CD4-positive, alpha-beta T cell treated with Interleukin-15 for 4 hours (primary cell): ENCODE measurements at places on chromosomes 1 and 21.

DNA sequence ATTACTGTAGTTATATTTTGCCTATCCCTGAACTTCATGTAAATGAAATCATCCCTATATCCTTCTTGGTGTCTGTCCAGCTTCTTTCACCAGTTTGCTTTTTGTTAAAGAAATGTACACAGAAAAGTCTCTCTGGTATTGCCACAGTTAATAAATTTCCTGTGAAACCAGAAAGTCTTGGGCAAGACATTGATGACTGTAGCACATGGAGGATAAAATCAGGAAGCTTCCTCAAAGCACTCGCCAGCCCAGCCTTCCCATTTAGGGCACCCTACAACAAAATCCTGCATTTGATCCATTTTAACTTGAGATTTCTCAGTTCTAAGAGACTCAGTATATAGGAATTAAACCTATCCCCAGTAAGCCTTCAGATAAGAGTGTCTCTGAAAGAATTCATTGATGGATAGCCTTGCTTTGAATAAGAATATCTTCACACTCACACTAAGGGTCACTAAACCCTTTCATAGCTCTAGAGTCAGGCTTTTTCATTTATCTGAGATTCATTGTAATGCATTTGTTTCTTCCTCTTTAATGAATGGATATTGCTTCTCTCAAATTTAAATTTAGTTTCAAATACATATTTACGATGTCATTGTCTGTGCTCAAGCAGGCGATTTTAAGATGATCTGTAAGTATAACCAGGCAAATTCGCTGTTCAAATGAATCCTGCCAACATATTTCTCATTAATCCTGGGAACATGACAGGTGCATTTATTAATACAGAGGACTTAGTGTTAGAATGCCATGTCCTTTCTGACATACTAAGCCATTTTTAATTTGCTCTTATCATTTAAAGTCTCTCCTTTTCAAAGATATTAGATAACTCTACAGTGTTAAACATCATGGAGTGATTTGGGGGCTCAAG, 153.1 kb downstream of the GRIK1 start:
- DNase-seq, result no peak

- no peak for DNase-seq
Observed at GRCh38 chr1:203274603-203275381, 30.5 kb upstream of the BTG2 start.

GRCh38 chr1:202954057-202954745, 3.9 kb downstream of the ADIPOR1 start:
- no peak for DNase-seq

GRCh38 chr21:17768840-17769446, 50.2 kb downstream of the C21orf91 start:
- no peak for DNase-seq

GRCh38 chr1:194062526-194062925, 876.1 kb upstream of the B3GALT2 start:
- no peak for DNase-seq

DNA sequence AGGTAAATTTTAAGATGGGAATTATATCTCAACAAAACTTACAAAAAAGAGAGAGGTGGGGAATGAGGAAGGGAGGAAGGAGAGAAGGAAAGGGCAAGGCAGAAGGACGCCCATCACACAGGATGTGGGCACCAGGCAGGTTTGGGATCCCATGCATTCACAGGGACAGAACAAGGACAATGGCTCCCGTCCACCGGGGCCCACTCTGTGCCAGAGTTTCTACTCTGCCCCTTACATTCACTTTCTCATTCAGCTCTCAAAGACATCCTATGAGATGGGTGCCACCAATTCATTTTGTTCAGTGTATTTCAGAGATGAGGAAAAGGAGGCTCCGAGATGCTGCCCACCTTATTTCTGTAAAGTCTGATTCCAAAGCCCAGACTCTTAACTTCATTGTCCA, 7.4 kb downstream of the CLEC20A start:
- DNase-seq, result no peak

DNA sequence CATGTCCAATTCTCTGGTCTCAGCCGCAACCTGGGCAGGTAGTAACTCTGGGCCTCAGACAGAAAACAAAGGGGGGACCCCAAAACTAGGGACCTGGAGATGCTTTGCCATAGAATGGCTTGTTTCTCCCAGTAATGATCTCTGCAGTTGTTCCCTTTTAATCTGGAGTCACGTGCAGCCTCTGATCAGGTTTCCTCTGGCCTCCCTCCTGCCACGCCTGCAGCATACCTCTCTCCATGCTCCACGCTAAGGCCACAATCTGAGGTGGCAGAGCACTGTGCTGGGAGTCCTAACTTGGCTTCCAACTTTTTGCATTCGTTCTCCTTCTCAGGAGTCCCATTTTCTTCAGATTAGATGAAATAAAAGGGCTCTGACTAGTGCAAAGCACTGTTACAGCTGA, 1.9 kb downstream of the PABPC4 start:
- no peak for DNase-seq

- no peak for DNase-seq
Observed at GRCh38 chr1:221683681-221684080, 58.2 kb downstream of the DUSP10 start.

DNA sequence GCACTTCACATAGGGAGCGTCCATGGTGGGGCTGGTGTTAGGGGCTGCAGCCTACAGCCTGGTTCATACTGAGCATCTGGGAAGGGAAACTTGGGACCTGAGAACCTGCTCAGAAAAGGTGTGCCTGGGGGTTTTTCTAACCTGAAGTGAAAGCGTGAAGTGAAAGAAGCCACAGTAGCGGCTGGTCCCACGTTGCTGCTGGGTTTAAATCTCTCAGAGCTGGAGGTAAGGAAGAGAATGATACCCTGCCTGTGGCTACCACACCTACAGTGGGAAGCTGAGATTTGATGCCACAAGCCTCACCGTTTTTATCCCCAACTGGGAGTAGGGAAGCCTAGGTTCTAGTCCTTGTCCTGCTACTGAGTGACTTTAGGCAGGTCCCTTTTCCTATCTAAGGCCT, 21.0 kb upstream of the FUCA1 start:
- DNase-seq, result no peak

- DNase-seq, result no peak
Observed at GRCh38 chr1:76068542-76068941, 6.0 kb upstream of the ST6GALNAC3 start.

- no peak for DNase-seq
Observed at GRCh38 chr1:17120962-17121837, 1.9 kb upstream of the PADI2 start.

DNA sequence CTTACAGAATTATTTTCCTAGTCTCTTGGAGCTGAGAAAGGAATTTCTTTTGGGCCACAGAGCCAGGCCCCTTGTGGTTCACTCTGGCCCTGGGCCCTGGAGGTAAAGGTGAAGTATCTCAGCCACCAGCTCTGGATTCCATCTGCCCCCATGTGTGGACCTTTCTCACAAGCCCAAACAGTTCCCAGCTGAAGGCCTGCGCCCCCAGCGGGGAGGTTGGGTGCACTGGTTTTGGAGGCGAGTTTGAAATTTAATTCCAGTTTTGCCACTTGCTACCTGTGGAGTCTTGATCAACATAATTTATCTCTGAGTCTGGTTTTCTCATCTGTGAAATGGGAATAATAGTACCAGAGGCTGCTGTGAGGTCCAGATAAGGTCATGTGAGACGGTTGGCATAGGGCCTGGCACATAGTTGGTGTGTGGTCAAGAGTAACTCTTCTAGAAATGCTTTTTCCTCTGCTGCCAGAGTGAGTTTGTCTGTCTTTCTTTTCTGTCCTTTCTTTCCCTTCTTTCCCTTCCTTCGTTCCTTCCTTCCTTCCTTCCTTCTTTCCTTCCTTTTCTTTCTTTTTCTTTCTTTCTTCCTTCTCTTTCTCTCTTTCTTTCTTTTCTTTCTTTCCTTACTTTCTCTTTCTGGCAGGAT, 6.1 kb downstream of the AGTRAP start:
- no peak for DNase-seq

GRCh38 chr1:94413311-94413710, 4.9 kb upstream of the ABCD3 start:
- no peak for DNase-seq

- DNase-seq, result no peak
Observed at GRCh38 chr1:170537798-170538503, 6.0 kb downstream of the GORAB start.

DNA sequence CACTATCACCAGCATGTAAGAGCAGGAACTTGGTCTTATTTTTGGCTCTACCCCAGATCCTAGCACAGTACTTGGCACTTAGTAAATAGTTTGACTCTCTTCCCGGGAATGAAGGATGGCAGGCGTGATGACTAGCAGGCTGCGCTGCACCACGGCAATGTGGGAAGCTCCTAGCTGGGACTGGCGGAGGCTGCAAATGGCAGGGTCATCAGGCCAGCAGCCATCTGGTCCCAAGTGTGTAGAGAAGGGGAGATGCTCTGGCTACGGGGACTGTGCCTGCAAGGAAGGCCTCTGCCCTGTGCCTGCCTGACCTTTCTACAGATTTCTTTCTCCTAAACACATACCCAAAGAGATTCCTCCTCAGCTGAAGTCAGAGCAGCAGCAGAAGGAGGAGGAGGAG, 95.0 kb downstream of the KCND3 start:
- DNase-seq, result no peak

GRCh38 chr21:41593760-41594138, 85.8 kb upstream of the TMPRSS2 start:
- no peak for DNase-seq

- DNase-seq, result no peak
Observed at GRCh38 chr21:36964827-36965719, 1.4 kb downstream of the HLCS start.
